ENCODE measurements at places on chromosomes 1 and 21.

DNA sequence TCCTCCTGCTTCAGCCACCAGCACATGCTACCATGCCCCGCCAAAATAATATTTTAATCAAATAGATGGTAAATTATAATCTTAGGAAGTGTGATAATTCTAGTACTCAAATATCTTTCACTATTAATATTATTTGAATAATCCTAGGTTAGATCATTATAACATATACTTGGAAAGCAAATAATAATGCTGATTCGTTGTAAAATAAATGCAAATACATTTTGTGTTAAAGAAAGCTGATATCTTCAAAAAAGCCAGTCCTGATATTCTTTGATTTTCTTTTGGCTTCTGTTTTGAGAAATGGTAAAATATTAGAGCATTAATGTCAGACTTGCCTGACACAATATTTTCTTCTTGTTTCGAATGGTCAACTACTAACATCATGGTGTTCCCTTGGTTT lies 116.3 kb upstream of the ADAMTS5 start:
- DNase-seq = no peak

GRCh38 chr1:48215889-48216288 lies 6.6 kb upstream of the SLC5A9 start:
- no peak for DNase-seq

- DNase-seq = no peak
These were observed 411.8 kb upstream of the ESRRG start for GRCh38 chr1:217134857-217135568.

GRCh38 chr1:193321242-193321840 lies 134.9 kb upstream of the B3GALT2 start:
- DNase-seq = no peak

DNA sequence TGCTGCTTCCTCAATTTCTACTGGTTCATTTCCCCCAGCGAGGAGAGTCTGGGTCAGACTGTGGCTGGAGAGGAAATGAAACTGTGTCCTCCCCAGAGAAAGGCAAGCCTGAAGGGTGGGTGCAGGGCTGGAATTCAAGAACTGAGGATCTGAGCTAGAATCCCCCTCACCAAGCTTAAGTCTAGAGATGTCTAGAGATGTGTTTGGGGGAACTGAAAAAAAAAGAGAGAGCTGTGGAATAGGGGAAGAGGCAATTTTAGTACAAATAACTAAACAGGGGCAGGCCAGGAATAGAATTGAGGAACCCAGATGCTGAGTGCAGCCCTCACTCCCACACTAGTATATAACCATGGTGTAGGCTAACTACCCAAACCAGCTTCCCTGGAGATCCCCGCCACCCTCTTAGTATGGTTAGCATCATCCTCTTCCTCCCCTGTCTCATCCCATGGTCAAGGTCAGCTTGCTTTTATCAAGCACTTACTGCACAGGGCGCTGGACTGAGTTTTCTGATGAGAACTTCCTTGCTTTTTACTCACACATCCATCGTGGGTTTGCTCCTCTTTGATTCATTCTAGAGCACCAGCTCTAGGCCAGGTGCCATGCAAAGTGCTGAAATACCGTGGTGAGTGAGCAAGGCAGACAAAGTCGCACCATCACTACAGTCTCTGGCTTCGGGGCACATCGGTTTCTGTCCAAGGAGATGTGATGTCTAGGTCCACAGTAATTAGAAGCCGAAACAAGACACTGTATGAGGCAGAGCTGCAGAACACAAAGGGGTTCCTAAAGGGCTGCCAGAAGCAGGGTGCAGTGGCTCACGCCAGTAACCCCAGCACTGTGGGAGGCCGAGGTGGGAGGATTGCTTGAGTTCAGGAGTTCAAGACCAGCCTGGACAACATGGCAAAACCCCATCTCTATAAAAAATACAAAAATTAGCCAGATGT lies 112.9 kb upstream of the IPO9 start:
- peak; percentile 47 for DNase-seq
